ENCODE measurements at places on chromosomes 11 and 22.
A peak's percentile ranks its signal among the peaks of the same experiment; 100 is the strongest.

GRCh38 chr11:124670732-124671131, 2.8 kb downstream of the SIAE start:
- peak; percentile 10 for DNase-seq
- H3K4me3 ChIP-seq = no peak overlapping the region
- peaks cover 35% of the 10 kb centered on the region for H3K4me1 ChIP-seq
- peaks cover 5% of the 10 kb centered on the region for H3K36me3 ChIP-seq
- H3K27me3 ChIP-seq = peaks cover 2% of the 10 kb centered on the region

- no peak overlapping the region for H3K4me3 ChIP-seq
- no peaks in the 10 kb centered on the region for H3K4me1 ChIP-seq
- DNase-seq = no peak
- no peak overlapping the region for H3K27ac ChIP-seq
- H3K36me3 ChIP-seq = no peaks in the 10 kb centered on the region
- no peaks in the 10 kb centered on the region for H3K27me3 ChIP-seq
Observed at GRCh38 chr11:396511-396947, 2.5 kb downstream of the PKP3 start.

GRCh38 chr11:2527621-2528291, 82.9 kb downstream of the KCNQ1 start:
- H3K27ac ChIP-seq = no peak overlapping the region
- peaks cover 29% of the 10 kb centered on the region for H3K4me1 ChIP-seq
- no peaks in the 10 kb centered on the region for H3K36me3 ChIP-seq
- no peak overlapping the region for H3K4me3 ChIP-seq
- no peak for DNase-seq

GRCh38 chr11:30919389-30920152, 333.4 kb upstream of the MPPED2 start:
- peaks cover 7% of the 10 kb centered on the region for H3K27me3 ChIP-seq
- H3K4me1 ChIP-seq = no peaks in the 10 kb centered on the region
- H3K27ac ChIP-seq = no peak overlapping the region
- H3K36me3 ChIP-seq = no peaks in the 10 kb centered on the region
- no peak overlapping the region for H3K4me3 ChIP-seq

DNA sequence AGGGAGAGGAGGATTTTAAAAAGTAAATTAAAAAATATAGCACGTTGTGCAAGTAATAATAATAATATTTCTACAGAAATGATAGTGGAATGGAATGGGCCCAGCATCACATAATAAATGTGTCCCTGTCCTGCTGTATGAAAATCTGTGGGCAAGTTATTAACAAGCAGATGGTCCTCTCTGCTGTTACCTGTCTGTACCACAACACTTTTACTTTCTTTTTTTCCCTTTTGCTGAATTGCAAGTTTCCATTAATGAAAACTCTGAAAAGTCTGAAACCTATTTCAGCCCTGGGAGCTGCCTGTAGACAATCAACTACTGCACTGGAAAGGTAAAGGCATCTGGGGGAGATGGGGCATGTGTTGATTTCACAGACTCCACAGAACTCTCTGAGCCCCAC, 937.1 kb downstream of the OPCML start:
- no peak overlapping the region for H3K4me3 ChIP-seq
- peaks cover 5% of the 10 kb centered on the region for H3K27me3 ChIP-seq
- no peak for DNase-seq
- no peak overlapping the region for H3K27ac ChIP-seq

- no peak overlapping the region for H3K4me3 ChIP-seq
- peaks cover 8% of the 10 kb centered on the region for H3K27me3 ChIP-seq
- no peak for DNase-seq
- no peak overlapping the region for H3K27ac ChIP-seq
- no peaks in the 10 kb centered on the region for H3K4me1 ChIP-seq
- no peaks in the 10 kb centered on the region for H3K36me3 ChIP-seq
Observed at GRCh38 chr11:11580841-11581411, 40.9 kb downstream of the GALNT18 start.

DNA sequence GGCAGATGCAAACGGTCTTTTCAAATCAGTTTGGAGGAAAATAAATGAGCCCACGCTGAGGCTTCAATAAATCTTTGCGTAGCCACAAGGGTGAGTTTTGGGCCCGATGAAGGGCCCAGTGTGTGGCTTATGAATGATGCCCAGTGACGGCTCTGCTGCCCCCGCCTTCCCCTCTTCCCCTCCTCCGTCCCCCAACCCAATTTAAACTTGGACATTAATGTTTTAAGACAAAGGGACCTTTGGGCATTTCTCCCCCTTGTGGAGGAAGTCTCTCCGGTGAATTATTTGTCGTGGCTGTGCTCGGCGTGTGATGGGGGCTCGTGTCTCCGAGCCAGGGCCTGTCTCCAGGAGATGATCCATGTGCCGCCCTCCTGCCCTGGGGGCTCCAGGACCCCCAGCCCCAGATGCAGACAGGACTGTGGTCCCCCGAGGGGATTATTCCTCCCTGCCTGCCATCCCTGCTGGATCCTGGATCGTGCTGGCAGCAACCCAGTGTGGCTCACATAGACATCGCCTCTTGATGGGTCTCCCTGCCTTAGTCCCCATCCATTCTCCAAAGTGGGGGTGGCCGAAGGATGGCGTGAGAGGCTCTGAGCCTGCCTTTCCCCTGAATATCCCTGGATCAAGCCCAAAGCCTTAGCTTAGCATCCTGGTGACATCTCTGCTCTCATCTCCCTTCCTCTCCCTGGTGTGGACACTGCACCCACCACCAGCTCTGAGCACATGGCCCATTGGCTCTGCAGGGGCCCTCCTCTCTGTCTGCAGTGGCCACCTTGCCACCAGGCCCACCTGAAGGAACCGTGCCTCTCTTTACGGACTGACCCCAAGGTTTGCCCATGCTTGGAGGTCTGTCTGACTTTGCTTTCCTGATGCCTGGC, 56.4 kb downstream of the SMIM38 start:
- peaks cover 19% of the 10 kb centered on the region for H3K4me1 ChIP-seq
- H3K36me3 ChIP-seq = no peaks in the 10 kb centered on the region
- no peak overlapping the region for H3K4me3 ChIP-seq
- no peak overlapping the region for H3K27ac ChIP-seq
- H3K27me3 ChIP-seq = peaks cover 16% of the 10 kb centered on the region
